Fibroblast of upper back skin (primary cell): ENCODE measurements at places on chromosomes 3 and 15.

DNA sequence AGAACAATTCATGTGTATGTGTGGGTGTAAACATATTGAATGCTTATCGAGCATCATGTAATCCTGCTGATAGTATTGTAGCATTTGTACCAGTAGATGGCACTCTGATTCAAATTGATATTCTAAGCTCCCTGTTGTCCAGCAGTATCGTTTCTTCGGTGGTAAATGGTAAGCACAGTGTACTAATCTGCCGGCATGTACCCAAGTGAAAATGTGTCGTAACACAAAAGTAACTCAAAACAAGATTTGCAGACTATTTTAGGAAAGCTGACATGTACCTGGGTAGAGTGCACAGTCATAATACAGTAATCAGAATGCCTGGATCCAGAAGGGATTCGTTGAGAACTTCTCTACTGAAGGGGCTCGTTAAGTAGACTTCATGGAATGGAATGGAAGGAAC, 31.7 kb upstream of the MNS1 start:
- DNase-seq = peak; percentile 74

DNA sequence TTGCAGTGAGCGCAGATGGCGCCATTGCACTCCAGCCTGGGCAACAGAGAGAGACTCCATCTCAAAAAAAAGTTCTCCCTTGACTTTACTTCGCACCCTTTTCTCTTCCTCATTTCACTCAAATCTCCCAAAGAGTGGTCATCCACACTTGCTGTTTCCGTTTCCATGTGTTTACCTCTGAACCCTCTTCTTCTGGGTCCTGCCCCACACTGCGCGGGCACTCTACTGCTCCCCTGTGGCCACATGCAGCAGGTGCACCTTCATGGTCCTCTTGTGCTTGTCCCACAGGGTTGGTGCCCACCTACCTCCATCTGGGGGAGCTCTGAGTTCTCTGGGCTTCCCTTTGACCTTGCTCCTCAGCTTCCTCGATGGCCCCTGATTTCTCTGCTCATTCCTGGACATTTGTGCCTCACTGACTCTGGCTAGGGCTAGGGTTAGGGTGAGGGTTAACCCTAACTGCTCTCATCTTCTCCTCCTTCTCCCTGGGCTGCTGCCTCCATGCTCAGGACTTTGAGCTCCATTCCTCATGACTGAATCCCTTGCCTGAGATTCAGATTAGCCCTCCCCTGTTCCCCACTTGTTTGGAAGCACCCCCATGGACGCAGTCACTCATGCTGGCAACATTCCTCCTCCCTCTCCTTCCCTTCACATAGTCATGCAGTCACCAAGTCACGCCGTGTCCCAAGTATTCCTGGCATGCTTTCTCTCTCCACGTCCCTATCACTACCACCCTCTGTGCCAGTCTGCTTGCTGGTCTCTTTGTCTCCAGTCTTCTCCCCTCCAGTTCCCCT, 26.6 kb upstream of the KY start:
- no peak for DNase-seq

- DNase-seq = no peak
These were observed 15.1 kb upstream of the SGO1 start for GRCh38 chr3:20201143-20201542.

DNA sequence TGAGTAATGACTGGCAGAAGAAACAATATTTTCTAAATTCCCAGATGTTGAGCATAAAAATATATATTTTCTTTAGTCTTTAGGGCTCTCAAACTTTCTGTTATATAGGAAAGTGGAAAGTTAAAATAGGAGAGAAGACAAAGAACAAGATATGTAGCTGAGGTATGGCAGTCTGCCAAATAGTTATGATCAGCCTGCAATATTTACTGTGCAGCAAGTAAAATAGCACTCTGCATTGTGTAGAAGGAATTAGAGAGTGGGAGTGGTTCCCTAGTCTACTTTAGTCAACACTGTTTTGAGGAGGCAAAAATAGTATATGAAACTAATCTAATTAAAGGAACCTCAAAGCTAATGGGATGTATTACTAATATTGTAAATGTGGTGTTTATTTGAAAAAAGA, 978.1 kb upstream of the ALCAM start:
- DNase-seq = peak; percentile 57

- no peak for DNase-seq
These were observed 11.1 kb downstream of the TLE3 start for GRCh38 chr15:70086636-70087035.

GRCh38 chr3:5498981-5499380, 311.5 kb downstream of the EDEM1 start:
- DNase-seq = no peak

DNA sequence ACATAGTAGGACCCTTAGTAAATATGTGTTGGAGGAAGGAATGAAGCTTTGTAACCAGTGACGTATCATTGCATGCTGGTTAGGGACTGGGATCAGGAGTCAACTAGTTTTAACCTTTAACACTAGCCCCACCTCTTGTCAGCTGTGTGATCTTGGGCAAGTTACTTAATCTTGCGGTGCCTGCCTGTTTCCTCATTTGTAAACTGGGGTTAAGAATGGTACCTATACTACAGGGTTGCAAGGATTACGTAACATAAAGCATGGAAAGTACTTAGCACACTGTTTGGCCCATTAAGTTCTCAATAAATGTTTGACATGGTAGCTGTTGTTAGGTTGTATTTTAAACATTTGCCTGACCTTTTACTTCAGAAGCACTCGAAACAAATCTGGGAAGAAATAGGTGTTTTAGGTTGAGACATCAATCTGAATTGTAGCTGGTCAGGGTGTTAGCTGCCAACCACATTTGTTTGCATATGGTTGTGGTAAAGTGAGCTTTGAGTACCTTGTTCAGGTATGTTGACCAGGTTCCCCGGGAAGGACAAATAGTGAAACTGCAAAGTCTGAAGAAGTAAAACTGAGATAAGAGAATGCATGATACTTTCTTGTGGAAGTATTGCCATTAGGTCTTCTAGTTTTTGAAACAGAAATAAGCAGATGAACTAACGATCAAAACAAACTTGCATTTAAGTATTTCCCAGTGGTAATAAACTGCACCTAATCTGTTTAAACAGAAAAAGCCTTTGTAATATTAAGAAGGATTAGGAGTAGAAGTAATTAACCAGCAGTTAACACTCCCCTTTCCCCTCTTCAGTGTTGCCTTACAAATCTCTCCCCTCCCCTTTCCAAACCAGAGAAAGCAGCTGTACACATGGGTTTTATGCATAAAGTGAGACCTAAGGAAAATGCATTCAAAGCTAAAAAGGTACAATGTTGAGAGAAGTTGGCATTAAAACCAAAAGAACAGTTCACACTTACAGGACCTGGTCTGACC, 25.8 kb upstream of the SCAANT1 start:
- DNase-seq = no peak

DNA sequence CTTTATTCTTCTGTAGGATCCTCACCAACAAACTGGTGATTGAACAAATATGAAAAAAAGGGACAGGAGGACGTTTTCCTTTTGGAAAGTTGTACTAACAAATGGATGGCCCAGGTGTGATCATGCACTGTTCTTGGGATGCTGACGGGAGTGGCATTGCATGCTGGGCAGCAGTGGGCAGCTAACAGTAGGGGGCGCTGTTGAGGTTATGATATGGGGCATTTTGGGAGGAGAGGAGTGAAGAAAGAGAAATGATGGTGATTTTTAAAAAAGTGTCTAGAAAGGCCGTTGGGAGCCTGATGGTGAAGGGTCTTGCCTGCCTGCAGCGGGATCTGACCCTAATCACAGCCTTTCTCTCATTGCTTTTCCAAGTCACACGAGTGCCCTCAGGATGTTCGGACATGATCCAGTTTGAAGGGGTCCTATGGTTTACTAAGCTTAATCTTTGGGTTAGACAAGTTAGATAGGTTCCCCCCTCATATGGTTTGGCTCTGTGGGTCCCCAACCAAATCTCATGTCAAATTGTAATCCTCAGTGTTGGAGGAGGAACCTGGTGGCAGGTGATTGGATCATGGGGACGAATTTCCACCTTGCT, 46.2 kb upstream of the PRTG start:
- no peak for DNase-seq

DNA sequence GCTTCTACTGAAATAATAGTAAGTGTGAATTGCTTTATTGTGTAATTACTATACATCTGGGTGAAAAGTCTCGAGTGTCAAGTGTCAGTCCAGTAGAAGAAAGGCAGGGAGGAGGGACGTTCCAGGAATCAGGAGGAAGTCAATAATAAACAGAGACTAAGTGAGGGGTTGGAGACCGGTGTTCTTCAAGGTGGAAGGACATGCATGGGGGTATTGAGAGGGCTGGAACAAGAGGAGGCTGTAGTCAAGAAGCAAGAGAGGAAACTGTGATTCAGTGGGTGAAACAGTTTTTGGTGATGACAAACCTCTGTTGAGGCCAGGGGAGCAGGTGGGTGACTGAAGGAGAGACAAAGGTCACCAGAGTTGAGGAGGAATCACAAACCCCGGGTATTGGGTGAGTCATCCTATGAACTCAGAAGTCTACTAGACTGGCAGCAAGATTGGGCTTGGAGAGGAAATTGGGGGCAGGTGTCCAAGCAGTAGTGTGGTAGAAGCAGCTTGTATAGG, 11.6 kb upstream of the SCAMP5 start:
- no peak for DNase-seq

DNA sequence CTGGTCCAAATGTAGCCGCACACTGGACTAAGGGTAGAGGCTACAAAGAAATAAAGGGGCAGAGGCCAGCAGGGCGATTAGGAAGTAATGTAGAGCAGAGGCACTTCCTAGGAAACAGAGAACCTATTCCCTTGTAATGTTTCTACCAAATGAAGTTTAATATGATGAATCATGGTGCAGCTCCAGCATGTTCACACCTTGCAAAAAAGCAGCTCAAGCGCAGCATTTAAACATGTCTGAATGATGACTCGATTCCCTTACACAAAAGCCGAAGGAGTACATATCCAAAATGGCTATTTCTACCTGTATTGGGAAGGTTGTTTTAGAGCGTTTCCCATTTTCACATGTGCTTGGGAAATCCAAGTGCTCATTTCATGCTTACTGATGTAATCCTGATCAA, 204.8 kb downstream of the MECOM start:
- no peak for DNase-seq

DNA sequence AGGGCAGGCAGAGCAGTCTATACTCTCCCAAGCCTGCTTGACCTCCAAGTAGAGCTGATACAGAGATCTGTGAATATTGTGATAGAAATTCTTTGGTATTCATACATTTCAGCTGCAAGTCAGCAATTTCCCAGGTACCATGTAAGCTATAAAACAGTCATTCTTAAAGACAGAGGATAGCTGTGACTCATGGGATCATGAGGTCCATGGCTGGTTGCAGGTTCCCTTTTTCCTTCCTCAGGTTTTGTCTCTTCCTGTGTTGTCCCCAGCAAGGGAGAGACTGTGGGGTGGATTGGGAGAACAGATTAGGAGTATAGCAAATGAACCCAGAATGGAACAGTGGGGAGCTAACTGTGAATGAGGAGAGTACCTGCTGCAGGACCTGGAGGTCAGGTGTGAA, 5.4 kb upstream of the P4HTM start:
- DNase-seq = no peak

DNA sequence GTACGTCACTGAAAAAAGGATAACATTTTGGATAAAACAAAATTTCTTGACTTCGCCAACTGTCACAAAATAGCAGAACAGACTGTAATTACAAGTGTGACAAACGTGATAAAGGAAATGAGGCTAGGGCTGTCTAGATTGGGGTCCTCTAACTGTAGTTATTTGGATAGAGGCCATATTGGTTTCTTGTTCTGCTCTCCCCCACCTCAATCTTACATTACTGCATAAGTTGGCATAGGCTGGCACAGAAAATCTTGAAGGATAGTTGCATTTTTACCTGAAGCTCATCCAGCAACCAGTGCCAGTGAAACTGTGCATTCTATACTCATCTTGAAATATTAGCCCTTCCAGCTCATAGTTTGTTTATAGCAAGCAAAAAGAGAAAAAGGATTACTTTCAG, 84.6 kb downstream of the ITPR1 start:
- no peak for DNase-seq

- no peak for DNase-seq
These were observed 545.5 kb downstream of the ZPLD1 start for GRCh38 chr3:102980355-102980696.

DNA sequence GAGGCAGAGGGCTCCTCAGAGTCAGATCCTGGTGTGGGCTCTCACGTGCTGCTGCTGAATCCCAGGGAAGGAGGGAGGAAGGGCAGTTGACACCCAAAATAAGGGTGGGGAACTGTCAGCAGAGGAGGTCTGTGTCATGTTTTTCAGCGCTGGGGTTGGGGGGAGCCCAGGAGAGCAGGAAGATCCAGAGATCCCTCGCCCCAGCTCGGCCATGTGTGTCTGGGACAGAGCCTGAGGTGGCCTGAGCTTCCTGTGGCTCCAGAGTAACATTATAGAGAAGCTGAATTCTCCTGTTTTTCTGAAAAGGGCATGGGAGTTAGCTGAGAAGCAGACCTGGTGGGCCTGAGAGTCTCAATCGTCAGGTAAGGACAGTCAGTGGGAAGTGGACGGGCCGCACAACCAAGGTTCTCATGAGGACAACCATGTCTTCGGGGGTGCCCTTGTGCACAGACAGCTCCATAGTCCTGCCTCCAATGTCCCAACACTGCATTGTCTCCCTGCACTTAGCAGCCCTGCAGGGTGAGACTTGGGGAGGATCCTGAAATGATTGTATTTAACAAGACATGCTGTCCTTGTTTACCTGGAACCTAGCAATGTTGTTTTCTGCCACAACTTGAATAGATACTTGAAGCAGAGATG, 18.4 kb downstream of the UMPS start:
- no peak for DNase-seq

DNA sequence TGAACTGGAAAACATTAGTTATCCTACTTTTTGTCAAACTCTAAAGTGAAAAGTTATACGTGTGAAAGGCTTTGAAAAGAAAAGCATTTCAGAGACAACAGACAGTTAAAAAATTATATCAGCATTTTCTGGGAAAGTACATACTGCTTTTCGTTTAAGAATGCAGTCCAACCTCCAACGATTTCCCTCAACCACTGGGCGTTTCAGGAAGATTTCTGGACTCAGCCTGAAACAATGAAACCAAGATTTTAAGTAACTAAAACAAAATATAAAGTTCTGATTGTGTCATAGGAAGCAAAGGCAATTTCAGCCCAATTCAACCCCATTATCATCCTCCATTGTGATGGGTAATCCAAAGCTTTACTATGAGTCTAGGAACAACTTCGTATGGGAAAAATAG, 110.7 kb downstream of the PLD1 start:
- DNase-seq = peak; percentile 12

- no peak for DNase-seq
These were observed 47.0 kb downstream of the PTPN23 start for GRCh38 chr3:47427866-47428265.

DNA sequence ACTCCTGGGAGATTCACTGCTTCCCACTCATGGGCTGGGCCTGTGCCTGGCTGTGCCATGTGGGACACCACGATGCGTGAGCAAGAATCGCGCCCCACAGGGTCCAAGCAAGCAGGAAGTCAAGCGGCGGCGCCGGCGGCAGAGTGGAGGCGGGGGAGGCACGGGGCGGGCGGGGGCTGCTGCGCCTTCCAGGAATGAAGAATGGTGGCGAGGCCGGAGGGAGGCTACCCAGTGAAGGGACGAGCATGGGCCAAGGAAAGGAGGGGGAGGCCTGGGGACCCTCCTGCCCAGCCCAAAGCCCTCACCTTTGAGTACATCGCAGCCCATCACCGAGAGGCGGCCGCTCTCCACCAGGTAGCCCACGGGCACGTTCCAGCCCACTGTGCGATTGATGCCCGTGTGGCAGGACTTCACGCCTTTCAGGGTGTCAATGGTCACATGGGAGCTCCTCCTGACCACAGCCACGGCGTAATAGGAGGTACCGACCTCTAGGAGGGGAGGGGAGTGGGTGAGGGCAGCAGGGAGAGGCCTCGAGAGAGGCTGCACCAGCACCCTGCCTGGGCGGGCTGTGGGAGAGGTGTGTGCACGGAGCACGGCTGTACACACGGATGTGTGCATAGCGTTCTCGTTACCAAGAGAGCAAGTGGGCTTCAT, 5.5 kb downstream of the MELTF start:
- no peak for DNase-seq

GRCh38 chr3:169769287-169770181, at the start of gene ACTRT3:
Gene ACTRT3, minus strand, starts transcription at chr3:169769561. Its CDS starts 41 bp downstream, at chr3:169769520.
- peak; percentile 51 for DNase-seq
